T-helper 22 cell (primary cell): ENCODE measurements at places on chromosomes 5 and 9.
A peak's percentile ranks its signal among the peaks of the same experiment; 100 is the strongest.

GRCh38 chr9:121835587-121836365 lies 184.3 kb downstream of the DAB2IP start:
- DNase-seq = no peak

GRCh38 chr5:24320643-24321042 lies 324.1 kb downstream of the CDH10 start:
- DNase-seq = no peak

DNA sequence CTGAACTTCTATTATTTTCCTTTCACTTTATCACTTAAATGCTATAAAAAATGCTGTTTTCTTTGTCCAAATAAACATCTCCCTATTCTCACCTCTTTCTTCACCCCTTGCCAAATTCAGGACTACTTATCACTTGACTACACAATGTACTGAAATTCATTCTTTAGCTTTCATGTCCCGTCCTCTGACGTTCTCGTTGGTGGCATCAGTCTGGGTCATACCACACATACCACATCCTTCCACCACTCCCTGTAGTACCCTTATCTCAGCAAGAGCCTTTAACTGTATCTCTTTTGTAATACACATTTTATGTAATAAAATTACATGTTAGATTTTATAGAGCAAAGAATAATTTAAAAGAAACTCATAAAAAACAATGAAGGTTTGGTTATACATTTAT lies 231.1 kb upstream of the PAPPA start:
- no peak for DNase-seq

- no peak for DNase-seq
Observed at GRCh38 chr9:103988821-103989220, 105.3 kb upstream of the SMC2 start.

- peak; percentile 77 for DNase-seq
Observed at GRCh38 chr9:137070201-137070905, at the start of gene SAPCD2. Gene SAPCD2, minus strand, starts transcription at chr9:137070557. Its CDS starts 97 bp downstream, at chr9:137070460.

- no peak for DNase-seq
Observed at GRCh38 chr9:89993678-89994630, 389.1 kb downstream of the GADD45G start.

DNA sequence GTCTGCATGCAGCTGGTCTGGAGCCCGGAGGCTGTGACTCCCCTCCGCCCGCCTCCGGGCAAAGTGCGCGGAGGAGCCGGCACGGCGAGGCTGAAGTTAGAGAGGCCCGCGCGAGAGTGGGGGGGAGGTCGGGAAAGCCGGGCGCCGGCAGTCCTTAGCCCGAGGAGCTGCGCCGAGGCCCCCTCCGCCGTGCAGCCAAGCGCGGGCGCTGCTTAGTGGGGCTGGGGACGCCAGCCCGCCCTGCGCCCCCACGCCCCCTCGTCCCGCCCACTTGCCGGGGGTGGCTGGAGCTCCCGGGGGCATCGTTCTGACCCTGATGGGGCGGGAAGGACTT lies 403 bp downstream of the NINJ1 start:
- no peak for DNase-seq

DNA sequence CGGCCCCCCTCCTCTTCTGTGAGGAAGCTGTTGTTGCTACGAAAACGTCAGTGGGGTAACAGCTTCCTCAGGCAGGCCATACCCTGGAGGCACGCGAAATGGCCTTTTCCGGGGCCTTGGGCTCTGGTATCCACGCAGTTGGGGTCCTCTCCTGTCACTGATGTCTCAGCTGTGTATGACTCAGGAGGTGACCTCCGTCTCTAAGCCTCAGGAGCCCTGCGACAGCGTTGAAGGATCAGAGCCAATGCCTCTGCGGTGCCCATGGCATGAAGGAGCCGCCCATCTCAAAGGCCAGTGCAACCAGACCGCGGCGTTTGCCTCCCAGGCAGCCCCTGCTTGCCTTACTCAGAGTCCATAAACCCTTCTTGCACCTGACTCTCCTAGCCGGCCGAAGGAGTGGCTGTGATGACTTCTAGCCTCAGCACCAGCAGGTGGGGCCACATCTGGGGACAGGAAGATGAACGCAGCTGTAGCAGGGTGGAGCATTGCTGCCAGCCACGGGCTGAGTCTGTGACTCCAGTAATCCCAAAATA lies 1.0 kb upstream of the MXD3 start:
- no peak for DNase-seq

- no peak for DNase-seq
Observed at GRCh38 chr9:25481372-25481771, 196.9 kb downstream of the TUSC1 start.
